T-helper 2 cell treated with Interferon-gamma antibody and Interleukin-4, amounts not matched to agents 5 μg/mL and 100 μg/mL, for 36 hours (primary cell): ENCODE measurements at places on chromosomes 7 and 10.

DNA sequence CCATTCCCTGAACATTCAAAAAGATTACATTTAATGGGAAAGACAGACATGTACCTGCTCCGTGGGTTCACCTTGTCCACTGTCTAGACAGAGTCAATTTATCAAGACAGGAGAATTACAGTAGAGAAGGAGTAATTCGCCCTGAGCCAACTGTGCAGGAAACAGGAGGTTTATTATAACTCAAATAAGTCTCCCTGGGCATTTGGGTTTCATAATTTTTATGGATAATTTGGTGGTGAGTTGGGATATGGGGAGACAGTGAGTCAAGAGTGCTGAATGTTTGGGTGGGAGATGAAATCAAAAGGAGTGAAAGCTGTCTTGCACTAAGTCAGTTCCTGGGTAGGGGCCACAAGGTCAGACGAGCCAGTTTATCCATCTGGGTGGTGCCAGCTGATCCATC is 165.9 kb upstream of the NAMPT start:
- DNase-seq, result no peak
- no peak overlapping the region for H3K4me3 ChIP-seq
- no peak overlapping the region for H3K27ac ChIP-seq
- H3K27me3 ChIP-seq, result no peaks in the 10 kb centered on the region
- H3K4me1 ChIP-seq, result no peaks in the 10 kb centered on the region

DNA sequence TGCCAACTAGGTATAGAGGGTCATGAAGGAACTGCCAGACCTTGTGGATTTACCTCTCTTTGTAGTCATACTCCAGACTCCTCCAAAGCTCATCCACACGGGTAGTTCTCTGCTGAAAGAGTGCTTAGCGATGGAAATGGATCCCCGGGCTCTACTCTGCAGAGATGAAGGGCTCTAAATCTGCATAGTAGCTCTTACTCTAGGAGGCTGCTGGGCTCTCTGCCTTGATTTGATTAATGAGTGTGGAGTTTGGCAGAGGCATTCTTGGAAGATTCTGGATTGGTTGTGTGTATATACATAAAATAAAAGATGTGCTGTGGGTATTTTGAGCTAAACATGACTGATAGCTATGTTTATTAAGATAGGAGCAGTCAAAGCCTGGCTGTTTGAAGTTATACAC is 21.3 kb upstream of the CPXM2 start:
- H3K27me3 ChIP-seq, result no peaks in the 10 kb centered on the region
- no peak overlapping the region for H3K27ac ChIP-seq
- no peak overlapping the region for H3K4me3 ChIP-seq
- no peak for DNase-seq
- no peaks in the 10 kb centered on the region for H3K36me3 ChIP-seq

DNA sequence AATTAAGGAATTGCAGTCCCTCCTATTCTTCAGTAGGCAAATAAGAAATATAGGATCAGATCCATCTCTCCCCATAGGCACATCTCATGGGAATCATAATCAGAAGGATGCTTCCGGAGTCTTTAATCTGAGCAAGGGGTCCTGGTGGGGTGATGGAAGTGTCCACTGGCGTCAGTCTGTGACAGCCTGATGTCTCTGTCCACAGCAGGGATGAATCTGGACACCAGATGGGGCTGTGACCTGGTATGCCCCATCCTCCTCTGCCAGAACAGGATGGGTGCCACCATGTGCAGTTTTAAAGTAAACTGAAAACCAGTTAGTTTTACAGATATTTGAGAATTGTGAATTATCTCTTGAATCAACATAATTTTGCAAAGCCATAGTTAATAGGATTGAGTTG is 148.7 kb downstream of the C1GALT1 start:
- H3K27ac ChIP-seq, result no peak overlapping the region
- H3K4me3 ChIP-seq, result no peak overlapping the region
- no peaks in the 10 kb centered on the region for H3K36me3 ChIP-seq
- DNase-seq, result no peak

GRCh38 chr10:1411451-1411850 is 325.9 kb downstream of the ADARB2 start:
- no peak overlapping the region for H3K4me3 ChIP-seq
- H3K27ac ChIP-seq, result no peak overlapping the region
- no peaks in the 10 kb centered on the region for H3K4me1 ChIP-seq
- no peaks in the 10 kb centered on the region for H3K36me3 ChIP-seq
- H3K27me3 ChIP-seq, result peaks cover 8% of the 10 kb centered on the region

- no peak for DNase-seq
- peaks cover 36% of the 10 kb centered on the region for H3K4me1 ChIP-seq
- no peak overlapping the region for H3K4me3 ChIP-seq
Measured at GRCh38 chr7:23349484-23350157, 50.5 kb downstream of the MALSU1 start.

- H3K4me3 ChIP-seq, result no peak overlapping the region
- no peak for DNase-seq
- H3K27me3 ChIP-seq, result peaks cover 24% of the 10 kb centered on the region
- no peaks in the 10 kb centered on the region for H3K4me1 ChIP-seq
Measured at GRCh38 chr10:6719561-6719960, 139.5 kb upstream of the PRKCQ start.

DNA sequence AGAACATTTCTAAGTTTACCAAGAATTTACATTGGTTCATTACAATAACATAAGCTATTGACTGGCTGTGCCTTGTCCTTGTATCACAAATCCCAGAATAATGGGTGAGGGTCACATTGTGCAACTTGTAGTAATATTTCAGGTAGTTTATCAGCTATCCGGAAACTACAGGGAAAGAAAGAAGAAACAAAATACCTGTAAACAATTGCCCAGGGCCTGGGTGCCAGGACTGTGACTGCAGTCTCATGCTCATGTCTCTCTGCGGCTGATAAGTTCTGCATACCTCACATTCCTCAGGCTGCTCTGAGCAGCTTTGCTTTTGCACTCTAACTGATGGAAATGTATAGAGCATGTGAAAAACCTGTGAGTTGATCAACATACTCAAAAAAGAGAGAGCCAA is 131.8 kb upstream of the TRIM24 start:
- no peaks in the 10 kb centered on the region for H3K4me1 ChIP-seq
- H3K27me3 ChIP-seq, result no peaks in the 10 kb centered on the region
- H3K27ac ChIP-seq, result no peak overlapping the region
- DNase-seq, result no peak
- no peak overlapping the region for H3K4me3 ChIP-seq
- no peaks in the 10 kb centered on the region for H3K36me3 ChIP-seq

DNA sequence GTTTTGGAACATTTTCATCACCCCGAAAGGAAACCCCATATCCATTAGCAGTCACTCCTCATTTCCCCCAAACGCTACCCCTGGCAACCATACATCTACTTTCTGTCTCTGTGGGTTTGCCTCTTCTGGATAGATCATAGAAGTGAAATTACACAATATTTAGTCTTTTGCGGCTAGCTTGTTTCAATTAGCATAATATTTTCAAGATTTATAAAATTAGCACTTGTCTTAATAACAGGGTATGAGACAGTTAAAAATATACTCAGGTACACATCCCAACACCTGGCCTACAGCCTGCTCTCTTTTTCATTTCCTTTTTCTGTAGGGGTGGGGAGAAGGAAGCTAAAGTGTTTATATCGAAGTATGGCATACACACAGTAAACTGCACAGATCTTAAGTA is 81.4 kb upstream of the LRGUK start:
- H3K27me3 ChIP-seq, result no peaks in the 10 kb centered on the region
- DNase-seq, result no peak
- no peak overlapping the region for H3K27ac ChIP-seq
- H3K36me3 ChIP-seq, result no peaks in the 10 kb centered on the region
- no peak overlapping the region for H3K4me3 ChIP-seq

- H3K27me3 ChIP-seq, result no peaks in the 10 kb centered on the region
- no peak overlapping the region for H3K4me3 ChIP-seq
- H3K4me1 ChIP-seq, result peaks cover 9% of the 10 kb centered on the region
Measured at GRCh38 chr10:1102831-1103230, 46.6 kb downstream of the WDR37 start.

DNA sequence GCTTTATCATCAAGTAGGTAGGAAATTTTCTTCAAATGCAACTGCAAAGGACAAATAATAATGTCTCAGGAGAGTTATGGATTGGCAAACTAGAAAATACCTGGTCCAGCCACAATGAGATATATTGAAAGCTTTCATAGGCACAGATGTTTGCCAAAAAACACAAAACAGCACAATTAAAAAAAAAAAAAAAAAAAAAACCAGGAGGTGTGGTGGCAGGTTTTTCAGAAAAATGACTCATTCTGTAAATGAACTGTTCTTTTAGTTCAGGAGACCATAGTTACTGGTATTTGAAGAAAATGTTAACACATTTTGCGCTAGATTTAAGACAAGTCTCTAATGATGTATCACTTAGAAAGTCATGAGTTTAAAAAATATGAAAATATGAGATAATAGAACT is 55.0 kb upstream of the JCAD start:
- DNase-seq, result no peak
- no peaks in the 10 kb centered on the region for H3K36me3 ChIP-seq
- H3K4me1 ChIP-seq, result peaks cover 25% of the 10 kb centered on the region
- H3K27ac ChIP-seq, result no peak overlapping the region
- no peaks in the 10 kb centered on the region for H3K27me3 ChIP-seq

DNA sequence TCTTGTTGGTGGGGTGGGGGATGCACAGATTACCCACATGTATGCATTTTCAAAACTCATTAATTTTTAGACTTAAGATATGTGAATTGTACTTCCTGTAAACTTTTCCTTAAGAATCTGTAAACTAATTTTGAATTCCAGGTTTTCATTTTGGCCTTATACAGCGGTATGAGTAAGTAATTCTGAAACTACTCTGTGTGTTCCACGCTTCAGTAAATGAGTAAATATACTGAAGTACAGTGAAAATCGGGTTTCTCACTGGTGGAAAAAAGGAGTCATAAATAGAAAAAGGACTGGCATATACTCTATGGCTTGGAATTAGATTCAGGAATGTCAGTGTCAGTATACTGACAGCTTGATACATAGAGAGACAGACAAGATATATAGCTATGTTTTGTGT is 72.8 kb downstream of the CTTNBP2 start:
- peaks cover 3% of the 10 kb centered on the region for H3K27me3 ChIP-seq
- H3K36me3 ChIP-seq, result no peaks in the 10 kb centered on the region
- no peak overlapping the region for H3K27ac ChIP-seq
- H3K4me3 ChIP-seq, result no peak overlapping the region
- DNase-seq, result no peak
